CD4-positive, alpha-beta T cell treated with Interleukin-12 subunit alpha and Interleukin-12 subunit beta, for 1 hour (primary cell): ENCODE measurements at places on chromosomes 11 and 22.

GRCh38 chr22:20090730-20091240, 10.7 kb downstream of the DGCR8 start:
- DNase-seq: no peak

- DNase-seq: no peak
Observed at GRCh38 chr11:4025248-4025966, 69.2 kb upstream of the RRM1 start.

DNA sequence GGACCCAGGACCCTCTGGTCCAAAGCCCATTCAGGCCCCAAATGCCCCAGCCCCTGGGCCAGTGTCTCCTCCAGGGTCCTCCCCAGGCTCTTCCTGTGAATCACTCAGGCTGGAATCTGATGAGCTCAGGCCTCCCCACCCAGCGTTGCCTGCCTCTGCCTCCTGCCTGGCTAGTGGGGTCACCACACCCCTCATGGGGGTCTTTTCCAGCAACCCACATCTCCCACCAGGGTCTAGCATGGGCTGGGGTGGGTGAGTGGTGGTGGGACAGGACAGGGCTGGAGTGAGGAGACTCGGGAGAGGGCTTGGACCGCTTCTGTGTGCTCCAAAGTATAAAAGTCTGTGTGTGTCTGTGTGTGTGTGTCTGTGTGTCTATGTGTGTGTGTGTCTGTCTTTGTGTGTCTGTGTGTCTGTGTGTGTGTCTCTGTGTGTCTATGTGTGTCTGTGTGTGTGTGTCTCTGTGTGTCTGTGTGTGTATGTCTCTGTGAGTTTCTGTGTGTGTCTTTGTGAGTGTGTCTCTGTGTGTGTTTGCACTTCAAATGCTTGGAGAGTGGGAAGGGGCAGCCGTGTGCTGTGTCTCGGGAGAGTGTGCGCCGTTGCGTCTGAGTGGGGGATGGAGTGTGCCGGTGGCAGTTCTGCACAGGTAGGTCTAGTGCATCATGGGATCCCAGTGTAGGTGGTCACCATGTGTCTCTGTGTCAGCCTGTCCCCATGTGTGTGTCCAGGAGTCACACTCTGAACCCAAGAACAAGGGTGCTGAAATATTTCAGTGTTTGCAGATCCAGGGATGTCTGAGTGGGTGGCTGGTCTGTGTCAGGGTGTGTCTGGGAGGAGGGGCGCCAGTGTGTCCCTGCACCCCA, 8.8 kb downstream of the RIN1 start:
- no peak for DNase-seq

- no peak for DNase-seq
Observed at GRCh38 chr11:130220311-130221035, 60.9 kb downstream of the ST14 start.
